ENCODE measurements at places on chromosomes 2 and 18. TPM values are rescaled to one million over a fixed set of nuclear protein-coding genes. Genes with fewer than 3 reads are reported as not detected.

TMEM37 gene
- total RNA-seq: 5.1 TPM

FAM228A gene
- total RNA-seq: 1.6 TPM

DSG4 gene
- not detected for total RNA-seq

REV1 gene
- 108 TPM for total RNA-seq

WDFY1 gene
- total RNA-seq: 89.7 TPM

ABCB6 gene
- 24.2 TPM for total RNA-seq

All from camera-type eye (tissue), 1 donor.